ENCODE measurements at places on chromosomes 6 and 20. TPM values are rescaled to one million over a fixed set of nuclear protein-coding genes. Genes with fewer than 3 reads are reported as not detected.

DNA sequence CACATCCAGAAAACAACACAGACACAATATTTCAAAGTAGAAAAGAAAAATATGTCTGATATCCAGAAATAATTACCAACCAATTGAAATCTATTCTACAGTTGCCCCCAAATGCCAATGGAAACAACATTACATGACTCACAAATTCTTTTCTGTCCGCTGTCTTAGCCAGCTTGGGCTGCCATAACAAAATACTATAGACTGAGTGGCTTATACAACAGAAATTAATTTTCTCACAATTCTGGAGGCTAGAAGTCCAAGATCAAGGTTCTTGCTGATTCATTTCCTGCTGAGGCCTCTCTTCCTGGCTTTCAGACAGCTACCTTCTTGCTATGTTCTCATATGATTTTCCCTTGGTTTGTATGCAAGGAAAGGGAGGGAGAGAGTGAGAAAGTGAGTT is 698.1 kb downstream of the DHX35 start:
- H3K4me3 ChIP-seq, result no peak overlapping the region
- H3K27me3 ChIP-seq, result no peaks in the 10 kb centered on the region
- no peak overlapping the region for H3K27ac ChIP-seq
- H3K36me3 ChIP-seq, result no peaks in the 10 kb centered on the region
- H3K4me1 ChIP-seq, result no peaks in the 10 kb centered on the region
- no peak for DNase-seq

GRCh38 chr6:73134588-73134987 is 90.7 kb downstream of the KHDC1L start:
- peaks cover 3% of the 10 kb centered on the region for H3K27me3 ChIP-seq
- H3K4me1 ChIP-seq, result peaks cover 4% of the 10 kb centered on the region
- no peak for DNase-seq
- H3K4me3 ChIP-seq, result no peak overlapping the region
- no peaks in the 10 kb centered on the region for H3K36me3 ChIP-seq

DNA sequence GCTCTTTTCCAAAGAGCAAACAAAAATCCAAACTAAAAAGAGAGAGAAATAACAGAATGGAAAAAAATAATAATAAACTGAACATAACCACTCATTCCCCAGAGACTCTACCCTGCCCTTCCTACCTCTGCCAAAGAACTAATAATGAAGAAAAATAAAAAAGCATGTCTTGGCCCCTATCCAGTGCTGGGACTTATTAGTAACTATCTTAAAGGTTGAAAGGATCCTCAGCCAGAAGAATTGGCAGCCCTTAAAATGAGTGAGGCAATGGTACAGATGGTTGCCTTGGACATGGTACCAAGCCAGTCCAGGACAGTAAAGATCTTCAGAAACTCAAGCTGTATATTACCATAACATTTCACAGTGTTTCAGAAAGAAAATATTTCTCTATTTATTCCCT is 279.3 kb downstream of the HACE1 start:
- no peak overlapping the region for H3K4me3 ChIP-seq
- no peaks in the 10 kb centered on the region for H3K27me3 ChIP-seq
- H3K4me1 ChIP-seq, result no peaks in the 10 kb centered on the region
- no peak overlapping the region for H3K27ac ChIP-seq
- no peak for DNase-seq

Gene GPX6
- total RNA-seq, result not detected

Gene ADRM1
- 178 TPM for total RNA-seq

DNA sequence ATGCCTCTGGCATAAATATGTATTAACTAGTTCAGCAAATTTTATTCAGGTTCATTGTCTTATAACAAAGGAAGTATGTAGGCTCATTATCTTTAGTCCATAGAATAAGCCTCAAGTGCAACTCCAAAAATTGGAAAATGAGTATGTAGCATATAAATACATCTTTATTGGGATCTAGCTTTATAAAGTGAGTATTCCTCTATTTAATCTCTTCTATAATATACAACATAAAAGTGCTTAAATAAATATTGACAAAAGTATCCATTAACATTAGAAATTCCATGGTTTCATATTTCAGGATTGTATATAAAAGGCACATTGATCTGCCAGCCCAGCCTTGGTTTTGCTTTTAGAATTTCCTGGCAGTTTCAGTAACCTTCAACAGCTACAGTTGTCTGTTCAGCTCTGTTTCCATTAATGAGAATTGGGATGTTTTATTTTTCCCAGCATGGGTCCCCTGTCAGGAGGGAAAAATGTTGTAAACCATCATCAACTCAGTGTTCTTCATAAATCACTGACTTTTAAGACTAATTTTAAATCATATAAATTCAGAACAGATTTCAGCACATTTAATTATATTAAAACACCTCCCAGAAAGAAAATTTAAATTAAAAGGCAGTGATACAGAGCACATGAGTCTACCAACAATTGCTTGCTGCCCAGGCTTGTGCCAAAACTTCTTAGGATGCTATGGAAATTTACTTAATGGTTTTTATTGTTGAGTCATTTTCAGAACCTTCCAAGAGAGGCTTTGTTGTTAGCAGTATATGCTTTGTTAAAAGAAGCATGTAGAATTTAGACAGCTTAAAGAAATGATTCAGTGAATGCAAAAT is 119.7 kb downstream of the ADGRG6 start:
- H3K4me1 ChIP-seq, result no peaks in the 10 kb centered on the region
- peaks cover 2% of the 10 kb centered on the region for H3K27me3 ChIP-seq
- no peak overlapping the region for H3K27ac ChIP-seq
- no peak for DNase-seq
- no peaks in the 10 kb centered on the region for H3K36me3 ChIP-seq
- H3K4me3 ChIP-seq, result no peak overlapping the region

Gene SLC22A2
- total RNA-seq, result not detected

Gene ARMH2
- total RNA-seq, result 0.74 TPM

GRCh38 chr20:58584881-58585752 is 66.0 kb upstream of the STX16 start:
- DNase-seq, result no peak
- H3K36me3 ChIP-seq, result no peaks in the 10 kb centered on the region
- no peak overlapping the region for H3K4me3 ChIP-seq
- peaks cover 42% of the 10 kb centered on the region for H3K27me3 ChIP-seq
- no peaks in the 10 kb centered on the region for H3K4me1 ChIP-seq

Gene CRISP3
- not detected for total RNA-seq

- peak; percentile 60 for DNase-seq
- H3K27ac ChIP-seq, result peak overlapping the region; percentile 96
- H3K36me3 ChIP-seq, result no peaks in the 10 kb centered on the region
- peaks cover 57% of the 10 kb centered on the region for H3K4me1 ChIP-seq
- H3K4me3 ChIP-seq, result peak overlapping the region; percentile 66
Observed at GRCh38 chr20:32538526-32538939, 46.6 kb downstream of the NOL4L start.

Gene CYP24A1
- not detected for total RNA-seq

- no peak overlapping the region for H3K4me3 ChIP-seq
- H3K4me1 ChIP-seq, result peaks cover 17% of the 10 kb centered on the region
- H3K36me3 ChIP-seq, result no peaks in the 10 kb centered on the region
- no peaks in the 10 kb centered on the region for H3K27me3 ChIP-seq
Observed at GRCh38 chr20:40844332-40844731, 155.3 kb upstream of the MAFB start.

DNA sequence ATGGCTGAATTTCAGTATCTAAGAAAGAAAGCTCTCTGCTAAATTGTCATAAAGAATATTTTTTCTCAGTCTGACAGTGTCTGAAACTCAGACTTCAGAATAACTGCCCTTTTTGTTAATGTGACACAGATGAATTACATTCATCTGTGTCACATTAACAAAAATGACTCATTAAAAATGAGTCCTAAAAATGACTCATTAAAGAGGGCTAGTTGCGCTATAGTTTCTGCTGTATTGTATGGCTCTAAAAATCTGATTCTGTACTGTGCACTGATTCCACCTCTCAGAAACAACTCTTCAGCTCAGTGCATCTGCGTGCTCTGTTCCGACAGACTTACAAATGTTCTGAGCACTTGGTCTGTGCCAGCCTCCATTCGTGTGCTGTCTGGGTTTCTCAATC is 15.0 kb downstream of the RNF114 start:
- H3K4me1 ChIP-seq, result peaks cover 10% of the 10 kb centered on the region
- peaks cover 42% of the 10 kb centered on the region for H3K36me3 ChIP-seq
- peak overlapping the region; percentile 76 for H3K27ac ChIP-seq
- no peak overlapping the region for H3K4me3 ChIP-seq
- no peak for DNase-seq
- H3K27me3 ChIP-seq, result no peaks in the 10 kb centered on the region

- H3K4me3 ChIP-seq, result no peak overlapping the region
- DNase-seq, result no peak
- H3K36me3 ChIP-seq, result no peaks in the 10 kb centered on the region
- peaks cover 18% of the 10 kb centered on the region for H3K27me3 ChIP-seq
Observed at GRCh38 chr6:6131492-6132109, 124.9 kb upstream of the NRN1 start.

Gene ADTRP
- total RNA-seq, result 1.0 TPM

GRCh38 chr6:107550906-107551305 is 61.0 kb downstream of the SOBP start:
- no peak for DNase-seq
- H3K27me3 ChIP-seq, result peaks cover 12% of the 10 kb centered on the region
- H3K27ac ChIP-seq, result no peak overlapping the region
- H3K4me3 ChIP-seq, result no peak overlapping the region
- no peaks in the 10 kb centered on the region for H3K36me3 ChIP-seq
- H3K4me1 ChIP-seq, result no peaks in the 10 kb centered on the region

Gene GNMT
- total RNA-seq, result 0.26 TPM

Gene VGLL2
- total RNA-seq, result not detected

- peaks cover 17% of the 10 kb centered on the region for H3K27me3 ChIP-seq
- no peak for DNase-seq
- H3K27ac ChIP-seq, result no peak overlapping the region
- no peaks in the 10 kb centered on the region for H3K36me3 ChIP-seq
- H3K4me3 ChIP-seq, result no peak overlapping the region
Observed at GRCh38 chr6:15823838-15824414, 161.1 kb upstream of the DTNBP1 start.

Gene ADAM33
- not detected for total RNA-seq

GRCh38 chr6:70210462-70210861 is 92.4 kb downstream of the COL9A1 start:
- H3K36me3 ChIP-seq, result no peaks in the 10 kb centered on the region
- peaks cover 4% of the 10 kb centered on the region for H3K27me3 ChIP-seq
- no peak overlapping the region for H3K27ac ChIP-seq

All from natural killer cell treated with Interleukin-12 subunit alpha and Interleukin-12 subunit beta and Interleukin-15 and Interleukin-18, amount 100 ng/mL, for 72 hours (primary cell).